Stimulated activated CD4-positive, alpha-beta T cell treated with anti-CD3 and anti-CD28 coated beads, Interleukin-2, amount 100 ng/mL, for 4 hours (primary cell): ENCODE measurements at places on chromosomes 3 and 15.

DNA sequence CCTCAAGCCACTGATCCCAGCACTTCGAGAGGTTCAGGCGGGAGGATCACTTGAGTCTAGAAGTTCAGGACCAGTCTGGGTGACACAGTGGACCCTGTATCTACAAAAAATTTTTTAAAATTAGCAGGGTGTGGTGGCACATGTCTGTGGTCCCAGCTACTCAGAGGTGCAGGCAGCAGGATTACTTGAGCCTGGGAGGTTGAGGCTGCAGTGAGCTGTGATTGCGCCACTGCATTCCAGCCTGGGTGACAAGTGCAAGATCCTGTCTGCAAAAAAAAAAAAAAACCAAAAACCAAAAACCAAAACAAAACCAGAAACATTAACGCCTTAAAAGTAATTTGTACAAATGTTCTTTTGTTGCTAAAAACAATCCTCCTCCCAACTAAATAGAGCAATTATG is 27.9 kb upstream of the SLC12A8 start:
- DNase-seq: no peak

DNA sequence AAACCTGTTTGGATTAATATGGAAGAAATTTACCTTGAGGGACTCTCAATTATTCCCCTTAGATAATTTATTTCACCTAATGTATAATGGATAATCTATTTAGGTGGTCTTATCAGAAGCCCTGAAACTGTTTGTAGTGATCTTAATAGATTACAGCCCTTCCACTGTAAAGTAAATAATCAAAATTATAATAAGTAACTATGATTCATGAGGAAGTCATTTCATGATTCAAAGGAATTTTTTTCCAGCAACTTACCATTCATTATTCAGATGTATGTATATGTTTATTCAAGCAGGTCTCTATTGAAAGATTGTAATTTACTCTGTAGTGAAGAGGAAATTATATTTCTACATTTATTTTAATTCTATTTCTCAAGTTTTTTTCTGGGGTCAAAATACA is 250.6 kb upstream of the ROBO1 start:
- DNase-seq: no peak

- no peak for DNase-seq
These were observed 231.3 kb downstream of the PLCL2 start for GRCh38 chr3:17116007-17116600.

- DNase-seq: no peak
These were observed 52.7 kb upstream of the DCBLD2 start for GRCh38 chr3:98954242-98954641.

GRCh38 chr3:122014741-122015140 is 7.3 kb downstream of the ILDR1 start:
- no peak for DNase-seq

DNA sequence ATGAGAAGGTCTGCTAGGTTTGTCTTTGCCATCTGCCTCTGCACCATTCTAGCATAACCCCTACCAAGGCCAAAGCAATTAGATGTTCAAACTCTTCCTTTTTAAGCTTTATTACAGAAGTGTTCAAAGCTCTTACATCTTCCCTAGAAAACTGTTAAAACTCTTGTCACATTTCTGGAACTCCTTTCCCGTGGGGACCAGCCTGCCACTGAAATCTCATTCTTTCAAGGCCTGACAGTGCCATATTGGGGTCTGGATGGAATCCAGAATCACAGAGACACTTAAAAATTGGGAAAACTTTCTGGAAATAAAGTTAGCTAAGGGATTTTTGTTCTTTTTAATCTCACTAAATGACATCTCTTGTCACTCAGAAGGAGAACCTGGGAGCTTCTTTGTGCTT is 153.8 kb upstream of the SLCO3A1 start:
- DNase-seq: no peak

DNA sequence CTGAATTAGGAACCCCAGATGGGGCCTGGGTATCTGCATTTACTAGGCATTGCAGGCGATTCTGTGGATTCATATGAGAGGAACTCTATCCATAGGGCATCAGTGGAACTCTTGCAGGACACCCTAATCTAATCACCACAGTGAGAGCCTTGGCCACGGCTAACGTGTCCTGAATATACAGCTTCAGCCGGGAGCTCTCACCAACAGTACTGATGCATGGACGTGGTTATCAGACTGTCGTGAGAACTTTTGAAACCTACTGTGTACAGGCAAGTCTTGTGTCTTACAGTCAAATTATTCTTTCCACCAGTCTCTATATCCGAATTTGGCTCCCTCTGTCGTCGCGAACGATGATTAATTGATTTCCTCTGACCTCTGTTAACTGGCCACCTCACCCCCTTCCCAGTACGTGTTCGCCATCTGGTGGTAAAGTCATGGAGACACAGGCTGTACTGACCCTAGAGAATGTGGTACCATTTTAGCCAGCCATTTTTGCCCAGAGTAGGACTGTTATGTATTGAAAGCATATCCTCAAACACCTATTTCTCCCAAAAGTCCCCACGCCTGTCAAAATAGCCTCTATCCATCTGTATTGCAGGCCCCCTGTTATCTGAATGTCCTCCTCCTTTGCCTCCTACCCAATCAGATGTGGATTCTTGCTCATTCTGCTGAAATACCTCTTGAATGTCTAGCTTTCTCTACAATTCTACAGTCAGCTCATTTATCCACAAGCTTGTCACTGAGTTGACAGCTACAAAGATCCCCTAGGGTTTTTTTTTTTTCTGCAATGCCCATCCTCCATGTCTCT is 39.7 kb downstream of the GLDN start:
- no peak for DNase-seq

- no peak for DNase-seq
These were observed 11.7 kb upstream of the MUSTN1 start for GRCh38 chr3:52846432-52846965.

GRCh38 chr3:106750092-106750491 is 627.1 kb upstream of the CCDC54 start:
- DNase-seq: no peak

DNA sequence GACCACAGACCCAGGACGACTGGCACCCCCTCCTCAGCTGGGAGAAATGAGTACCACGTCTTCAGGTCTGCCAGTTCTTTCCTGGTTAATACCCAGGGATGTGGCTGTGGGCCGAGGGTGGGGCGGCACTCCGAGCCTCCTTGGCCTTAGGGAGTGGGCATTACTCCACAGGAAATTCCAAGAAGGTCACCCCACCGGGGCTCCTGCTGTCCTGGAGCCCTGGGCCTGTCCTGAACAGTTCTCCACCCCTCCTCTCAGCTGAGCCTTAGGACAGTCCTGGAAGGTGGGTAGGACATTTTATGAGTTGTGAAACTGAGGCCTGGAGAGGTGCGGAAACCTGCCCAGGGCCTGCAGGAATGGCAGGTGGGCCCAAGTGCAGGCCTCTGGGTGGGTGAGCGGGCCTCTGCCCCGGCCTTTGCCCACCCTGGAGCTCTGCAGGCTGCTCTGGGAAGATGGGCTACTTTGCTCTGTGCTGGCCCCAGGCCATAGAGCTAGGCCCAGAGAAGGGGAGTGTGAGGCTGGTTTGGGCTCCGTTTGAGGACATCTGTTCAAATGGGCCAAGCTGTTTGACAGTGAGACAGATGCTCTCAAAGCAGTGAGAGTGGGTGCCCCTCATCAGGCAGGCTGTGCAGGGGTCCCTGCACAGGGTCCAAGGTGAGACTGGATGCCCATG is 103.1 kb downstream of the TMEM266 start:
- DNase-seq: no peak

GRCh38 chr15:51046799-51047449 is 47.8 kb downstream of the TNFAIP8L3 start:
- no peak for DNase-seq
